ENCODE measurements at places on chromosomes 3 and 15. TPM values are rescaled to one million over a fixed set of nuclear protein-coding genes. Genes with fewer than 3 reads are reported as not detected.

SEMA3F gene
- polyA plus RNA-seq = 20.0 TPM

MYL3 gene
- polyA plus RNA-seq = 2,590 TPM

PATL2 gene
- polyA plus RNA-seq = 0.49 TPM

DGKG gene
- not detected for polyA plus RNA-seq

GRAMD2A gene
- not detected for polyA plus RNA-seq

DNA sequence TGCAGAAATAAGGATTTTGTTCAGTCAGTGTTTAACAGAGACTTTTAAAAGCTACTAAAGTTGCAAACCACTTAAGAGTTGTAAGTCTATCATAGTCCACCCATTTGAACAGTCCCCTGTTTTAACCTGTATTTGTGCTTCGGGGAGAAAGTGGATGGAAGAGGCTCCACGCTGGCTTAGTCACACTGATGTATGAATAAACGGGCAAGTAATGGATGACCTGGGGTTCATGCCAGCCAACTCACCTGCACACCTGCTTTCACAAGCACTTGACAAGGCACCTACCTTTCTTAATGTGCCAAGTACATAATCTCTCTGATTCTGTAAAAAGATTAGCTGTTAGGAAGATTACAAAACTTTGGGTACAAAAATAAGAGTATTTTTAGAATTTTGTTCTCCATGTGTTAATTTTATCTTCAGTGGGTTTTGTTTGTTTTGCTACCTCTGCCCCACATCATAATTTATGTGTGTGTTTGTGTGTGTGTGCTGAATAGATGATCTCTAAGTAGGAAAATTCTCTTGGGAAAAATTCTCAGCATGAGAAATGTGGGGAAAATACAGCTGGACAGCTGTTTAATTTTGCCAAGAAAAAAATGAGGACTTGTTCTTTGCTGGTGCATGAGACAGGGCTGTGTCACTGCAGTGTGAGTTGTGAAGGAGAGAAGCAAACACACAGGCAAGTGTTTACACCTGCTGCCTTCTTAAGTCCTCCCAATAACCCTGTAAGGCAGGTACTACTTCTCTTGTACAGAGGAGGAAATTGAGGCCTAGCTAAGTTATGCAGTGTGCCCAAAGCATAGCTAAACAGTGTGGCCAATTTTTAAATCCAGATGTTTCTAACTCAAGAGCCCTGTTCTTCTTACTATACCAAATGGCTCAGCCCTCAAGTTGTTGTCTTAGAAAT is 181.2 kb upstream of the IL12A start:
- H3K4me3 ChIP-seq = no peak overlapping the region
- no peaks in the 10 kb centered on the region for H3K4me1 ChIP-seq
- DNase-seq = no peak
- H3K27me3 ChIP-seq = no peaks in the 10 kb centered on the region
- no peaks in the 10 kb centered on the region for H3K36me3 ChIP-seq

DNA sequence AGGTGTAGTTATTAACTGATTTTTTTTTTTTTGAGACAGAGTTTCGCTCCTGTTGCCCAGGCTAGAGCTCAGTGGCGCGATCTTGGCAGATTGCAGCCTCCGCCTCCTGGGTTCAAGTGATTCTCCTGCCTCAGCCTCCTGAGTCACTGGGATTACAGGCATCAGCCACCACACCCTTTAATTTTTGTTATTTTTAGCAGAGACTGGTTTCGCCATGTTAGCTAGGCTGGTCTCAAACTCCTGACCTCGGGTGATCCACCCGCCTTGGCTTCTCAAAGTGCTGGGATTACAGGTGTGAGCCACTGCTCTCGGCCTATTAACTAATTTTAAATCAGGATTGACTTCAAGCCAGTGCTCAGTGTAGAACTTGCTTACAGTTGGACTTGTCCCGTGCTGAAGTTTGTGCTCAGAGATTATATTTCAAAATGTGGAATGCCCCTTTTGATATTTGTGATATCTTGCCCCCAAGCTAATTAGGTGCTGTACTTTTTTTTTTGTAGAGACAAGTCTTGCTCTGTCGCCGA is 6.0 kb downstream of the SKIL start:
- peaks cover 8% of the 10 kb centered on the region for H3K4me1 ChIP-seq
- H3K27me3 ChIP-seq = no peaks in the 10 kb centered on the region
- no peak overlapping the region for H3K4me3 ChIP-seq
- DNase-seq = no peak

DNA sequence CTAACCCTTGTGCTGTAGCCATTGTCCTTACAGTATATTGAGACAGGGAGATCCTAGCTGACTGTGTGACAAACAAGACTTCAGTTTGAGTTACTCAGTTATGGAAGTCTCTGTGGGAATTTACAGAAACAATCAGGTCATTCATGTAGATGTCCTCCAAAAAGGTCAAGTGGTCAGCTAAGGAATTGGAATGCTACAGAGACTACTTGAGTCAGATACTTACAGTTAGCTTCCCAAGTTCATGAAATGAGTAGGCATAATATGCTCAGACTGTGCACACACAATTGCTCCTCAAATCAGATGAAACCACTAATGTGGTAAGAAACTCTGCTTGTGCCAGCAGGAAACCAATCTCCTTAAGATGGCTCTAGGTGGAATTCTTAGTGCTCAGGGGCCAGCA is 985.7 kb downstream of the NSUN3 start:
- H3K27ac ChIP-seq = no peak overlapping the region
- H3K36me3 ChIP-seq = no peaks in the 10 kb centered on the region
- no peak overlapping the region for H3K4me3 ChIP-seq
- no peak for DNase-seq
- peaks cover 5% of the 10 kb centered on the region for H3K4me1 ChIP-seq
- H3K27me3 ChIP-seq = no peaks in the 10 kb centered on the region

GRCh38 chr15:71821547-71822129 is 11.3 kb downstream of the NR2E3 start:
- no peak overlapping the region for H3K4me3 ChIP-seq
- no peaks in the 10 kb centered on the region for H3K4me1 ChIP-seq
- H3K27ac ChIP-seq = no peak overlapping the region
- no peaks in the 10 kb centered on the region for H3K27me3 ChIP-seq
- peaks cover 11% of the 10 kb centered on the region for H3K36me3 ChIP-seq
- DNase-seq = no peak

DNA sequence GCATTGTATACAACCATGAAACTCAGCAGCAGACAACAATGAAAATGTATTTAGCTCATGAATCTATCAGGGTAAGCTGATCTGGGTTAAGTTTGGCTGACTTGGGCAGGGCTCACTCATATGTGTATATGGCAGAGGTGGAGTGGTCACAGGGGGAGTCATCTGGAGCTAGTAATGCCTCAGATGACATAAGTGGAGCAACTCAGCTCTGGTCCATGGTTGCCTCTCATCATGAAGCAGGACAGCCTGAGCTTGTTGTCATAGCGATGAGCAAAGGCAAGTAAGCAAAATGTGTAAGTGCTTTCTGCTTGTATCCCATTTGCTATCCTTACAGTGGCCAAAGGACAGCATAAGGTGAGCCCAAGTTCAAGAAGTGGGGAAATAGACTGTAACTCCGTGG is 64.5 kb downstream of the ALCAM start:
- H3K4me1 ChIP-seq = no peaks in the 10 kb centered on the region
- no peaks in the 10 kb centered on the region for H3K36me3 ChIP-seq
- no peaks in the 10 kb centered on the region for H3K27me3 ChIP-seq
- no peak overlapping the region for H3K27ac ChIP-seq
- no peak for DNase-seq
- no peak overlapping the region for H3K4me3 ChIP-seq

DNA sequence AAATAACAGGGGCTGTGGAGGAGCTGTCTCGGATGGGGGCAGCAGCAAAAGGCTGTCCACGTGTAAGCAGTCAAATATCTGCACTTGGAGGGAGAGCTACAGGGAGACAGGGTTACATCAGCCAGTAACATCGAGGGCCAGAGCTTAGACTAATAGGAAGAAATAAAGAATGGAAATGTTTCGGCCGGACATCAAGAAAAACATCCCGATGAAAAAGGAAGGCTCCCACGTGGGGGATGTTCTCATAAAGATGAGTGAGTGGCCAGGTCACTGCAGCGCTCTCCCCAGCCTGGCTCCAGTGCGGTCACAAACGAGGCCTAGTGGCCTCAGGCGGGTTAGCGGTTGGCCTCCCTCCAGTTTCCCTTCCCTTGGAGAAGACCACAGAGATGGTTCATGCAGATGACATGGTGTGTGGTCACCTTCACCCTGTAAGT is 56.1 kb upstream of the WNT5A start:
- H3K4me1 ChIP-seq = peaks cover 11% of the 10 kb centered on the region
- H3K36me3 ChIP-seq = no peaks in the 10 kb centered on the region
- H3K27ac ChIP-seq = no peak overlapping the region
- no peaks in the 10 kb centered on the region for H3K27me3 ChIP-seq
